ENCODE measurements at places on chromosomes 7 and 10. TPM values are rescaled to one million over a fixed set of nuclear protein-coding genes. Genes with fewer than 3 reads are reported as not detected.

Gene TRIM24
- 14.3 TPM for total RNA-seq

Gene IL2RA
- 59.2 TPM for total RNA-seq

Gene ITPRIP
- 47.1 TPM for total RNA-seq

Gene LARP4B
- total RNA-seq, result 72.9 TPM

Gene SLC26A4
- 0.35 TPM for total RNA-seq

Gene APBB1IP
- total RNA-seq, result 77.1 TPM

Gene PRKAR2B
- total RNA-seq, result 3.5 TPM

Gene UPK3BL2
- total RNA-seq, result 84.2 TPM

Gene SPDYE18
- total RNA-seq, result 0.60 TPM

Gene FAM25A
- not detected for total RNA-seq

Gene FXYD4
- total RNA-seq, result not detected

Gene CYP3A7
- total RNA-seq, result not detected

Gene CDK1
- 0.67 TPM for total RNA-seq

Gene PNLIP
- total RNA-seq, result not detected

DNA sequence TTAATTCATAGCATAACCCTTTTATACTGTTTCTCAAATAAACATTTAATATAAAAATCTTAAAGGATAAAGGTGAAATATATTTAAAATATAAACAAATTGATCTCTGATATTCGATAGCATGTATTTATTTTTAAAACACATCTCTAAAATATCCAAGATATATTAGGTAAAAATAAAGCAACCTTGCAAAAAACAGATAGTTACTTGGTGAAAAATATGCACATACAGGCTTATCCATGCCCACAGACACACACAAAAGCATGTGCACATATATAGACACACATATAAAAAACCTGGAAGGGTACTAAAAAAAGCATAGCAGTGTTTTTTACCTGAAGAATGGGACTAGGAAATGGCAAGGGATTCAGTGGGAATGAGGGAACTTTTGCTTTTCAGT lies 19.8 kb downstream of the POT1 start:
- DNase-seq, result no peak
- peaks cover 5% of the 10 kb centered on the region for H3K4me1 ChIP-seq
- H3K27me3 ChIP-seq, result no peaks in the 10 kb centered on the region
- no peaks in the 10 kb centered on the region for H3K36me3 ChIP-seq
- no peak overlapping the region for H3K27ac ChIP-seq

- H3K27me3 ChIP-seq, result peaks cover 17% of the 10 kb centered on the region
- no peak for DNase-seq
- no peak overlapping the region for H3K4me3 ChIP-seq
These were observed 4.7 kb downstream of the GDF2 start for GRCh38 chr10:47326927-47327330.

DNA sequence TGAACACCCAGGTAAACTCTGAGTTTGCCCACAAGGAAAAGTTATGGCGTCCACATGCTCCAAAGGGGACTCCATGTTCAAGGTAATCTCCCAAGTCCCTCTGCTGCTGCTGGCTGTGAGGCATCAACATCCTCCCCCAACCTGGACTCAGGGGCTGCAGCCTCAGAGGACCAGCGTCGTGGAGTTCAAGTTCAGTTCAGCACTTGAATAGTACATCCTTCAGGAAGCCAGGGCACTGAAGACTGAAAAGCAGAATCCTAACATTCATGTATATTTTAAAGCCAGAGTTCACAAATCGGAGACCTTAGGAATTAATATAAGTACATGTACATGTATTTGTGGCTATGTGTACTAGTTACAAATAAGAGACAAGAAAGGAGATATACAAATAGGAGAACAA lies 90.4 kb downstream of the PTPRE start:
- no peaks in the 10 kb centered on the region for H3K36me3 ChIP-seq
- H3K27me3 ChIP-seq, result peaks cover 35% of the 10 kb centered on the region
- no peak for DNase-seq
- H3K4me1 ChIP-seq, result no peaks in the 10 kb centered on the region

DNA sequence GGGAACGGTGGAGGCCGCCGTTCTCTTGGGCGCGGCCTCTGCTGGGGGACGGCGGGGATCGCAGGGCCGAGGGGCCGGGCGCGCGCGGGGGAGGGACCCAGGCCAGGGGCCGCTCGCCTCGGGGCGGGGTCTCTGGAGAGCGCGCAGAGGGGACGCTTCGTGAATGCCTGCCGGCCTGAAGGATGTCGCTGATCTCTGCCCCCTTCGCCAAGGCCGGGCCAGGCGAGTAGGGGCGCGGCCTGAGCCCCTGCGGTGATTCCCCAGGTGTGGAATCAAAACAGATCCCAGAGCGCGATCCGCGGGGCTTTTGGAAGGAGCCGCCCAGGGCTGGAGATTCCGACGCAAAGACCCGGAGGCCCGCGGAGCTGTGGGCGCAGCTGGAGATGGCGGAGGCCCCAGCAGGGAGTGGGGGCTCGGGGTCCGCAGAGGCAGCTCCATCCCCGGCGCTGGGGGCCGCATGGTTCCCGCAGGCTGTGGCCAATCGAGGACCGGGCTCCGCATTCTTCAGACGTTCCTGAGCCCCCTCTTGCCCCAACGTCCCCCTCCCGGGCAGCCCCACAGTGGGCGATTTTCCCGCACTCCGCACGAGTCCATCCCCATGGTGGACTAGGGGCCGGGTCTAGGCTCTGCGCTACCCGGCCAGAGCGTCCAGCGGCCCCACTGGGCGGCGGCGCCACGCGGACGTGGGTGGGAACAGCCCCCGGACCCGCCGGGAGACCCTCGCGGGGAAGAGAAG lies 166.0 kb downstream of the ACTR3B start:
- H3K27ac ChIP-seq, result no peak overlapping the region
- peaks cover 4% of the 10 kb centered on the region for H3K36me3 ChIP-seq
- no peaks in the 10 kb centered on the region for H3K4me1 ChIP-seq

DNA sequence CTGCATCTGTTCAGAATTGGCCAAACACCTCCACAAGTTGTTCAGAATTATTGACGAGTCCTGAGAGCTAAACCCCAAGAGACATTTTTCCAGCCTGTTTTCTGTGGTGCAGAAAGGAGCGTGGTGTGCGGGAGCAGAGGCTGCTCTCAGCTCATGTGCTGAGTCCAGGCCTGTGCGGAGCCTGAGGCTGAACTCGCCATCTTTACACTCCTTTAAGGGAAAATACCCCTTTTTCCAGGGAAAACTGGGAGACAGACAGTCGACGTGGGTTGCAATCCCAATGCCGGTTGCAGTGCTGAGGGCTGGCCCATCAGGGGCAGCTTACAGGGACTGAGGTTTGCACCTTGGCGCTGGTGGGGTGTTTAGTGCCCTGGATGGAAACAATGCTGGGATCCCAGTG lies 112.2 kb downstream of the ADARB2 start:
- H3K27me3 ChIP-seq, result peaks cover 14% of the 10 kb centered on the region
- H3K4me3 ChIP-seq, result no peak overlapping the region
- H3K27ac ChIP-seq, result no peak overlapping the region

GRCh38 chr10:34759161-34759836 lies 55.8 kb downstream of the PARD3 start:
- no peaks in the 10 kb centered on the region for H3K4me1 ChIP-seq
- no peak overlapping the region for H3K27ac ChIP-seq
- H3K4me3 ChIP-seq, result no peak overlapping the region
- H3K27me3 ChIP-seq, result peaks cover 29% of the 10 kb centered on the region

GRCh38 chr10:66803174-66803573 lies 122.7 kb upstream of the LRRTM3 start:
- H3K4me1 ChIP-seq, result no peaks in the 10 kb centered on the region
- H3K27me3 ChIP-seq, result no peaks in the 10 kb centered on the region
- no peak for DNase-seq

GRCh38 chr10:96342402-96342801 lies 16.4 kb downstream of the OPALIN start:
- peaks cover 37% of the 10 kb centered on the region for H3K27me3 ChIP-seq
- H3K4me3 ChIP-seq, result no peak overlapping the region
- peaks cover 6% of the 10 kb centered on the region for H3K4me1 ChIP-seq
- DNase-seq, result no peak
- H3K36me3 ChIP-seq, result no peaks in the 10 kb centered on the region

DNA sequence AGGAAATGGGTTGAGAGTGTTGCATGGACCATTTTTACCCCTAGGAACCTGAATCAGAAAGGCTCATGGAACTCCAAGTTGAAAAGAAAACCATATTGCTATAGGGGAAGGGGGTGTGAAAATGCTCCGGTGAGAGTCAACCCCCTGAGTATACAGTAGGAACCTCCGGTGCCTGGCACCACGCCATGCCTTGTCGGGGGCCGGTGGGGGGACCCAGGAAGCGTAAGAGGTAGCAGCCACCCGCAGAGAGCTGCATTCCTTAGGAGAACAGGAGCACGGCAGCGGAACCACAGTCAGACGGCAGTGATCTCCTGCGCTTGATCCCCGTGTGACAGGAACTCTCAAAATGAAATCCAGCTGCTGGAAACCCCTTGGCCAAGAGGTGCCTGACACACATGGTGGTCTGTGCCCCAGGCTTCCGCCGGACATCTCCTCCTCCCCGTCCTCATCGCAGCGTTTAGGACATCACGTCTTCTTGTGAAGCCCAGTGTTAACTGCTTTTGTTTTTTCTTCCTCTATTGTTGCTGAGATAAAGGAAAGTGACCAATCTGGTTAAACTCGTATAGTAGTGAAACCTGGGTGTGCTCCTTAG lies 186.8 kb downstream of the CELF2 start:
- peak overlapping the region; percentile 96 for H3K27ac ChIP-seq
- peak overlapping the region; percentile 43 for H3K4me3 ChIP-seq
- peaks cover 86% of the 10 kb centered on the region for H3K4me1 ChIP-seq
- DNase-seq, result no peak

DNA sequence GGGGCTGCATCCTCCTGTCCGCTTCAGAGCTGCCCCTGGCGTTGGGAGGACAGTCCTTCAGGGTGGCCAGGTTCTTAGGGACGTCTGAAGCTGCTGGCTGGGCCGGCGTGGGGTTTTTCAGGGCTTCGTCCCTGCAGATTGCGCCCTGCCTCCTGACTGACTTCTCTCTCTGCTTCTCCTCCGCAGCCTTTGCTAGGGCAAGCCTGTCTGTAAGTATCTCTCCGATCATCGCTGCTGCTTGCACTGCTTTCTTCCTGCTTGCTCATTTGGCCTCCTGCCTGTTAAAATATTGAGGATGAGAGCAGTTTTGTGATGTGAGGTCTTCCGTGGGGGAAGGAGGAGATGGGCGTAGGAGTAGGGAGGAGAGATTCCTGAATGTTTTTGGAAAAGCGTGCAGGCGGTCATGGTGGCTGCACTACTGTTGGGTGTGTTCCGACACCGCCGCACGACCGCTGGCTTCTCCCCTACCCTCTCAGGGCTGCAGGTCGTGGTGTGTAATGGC lies 25.3 kb downstream of the PFKFB3 start:
- peaks cover 11% of the 10 kb centered on the region for H3K36me3 ChIP-seq
- peak overlapping the region; percentile 41 for H3K27ac ChIP-seq
- no peaks in the 10 kb centered on the region for H3K27me3 ChIP-seq
- no peak for DNase-seq
- H3K4me1 ChIP-seq, result peaks cover 6% of the 10 kb centered on the region

- no peak overlapping the region for H3K4me3 ChIP-seq
- H3K36me3 ChIP-seq, result peaks cover 3% of the 10 kb centered on the region
- no peak for DNase-seq
- H3K27ac ChIP-seq, result no peak overlapping the region
These were observed 5.9 kb downstream of the LRRC4 start for GRCh38 chr7:128025380-128025779.

- DNase-seq, result no peak
- H3K27me3 ChIP-seq, result peaks cover 40% of the 10 kb centered on the region
- H3K4me1 ChIP-seq, result peaks cover 4% of the 10 kb centered on the region
- no peak within 1 kb of the TSS for H3K27ac ChIP-seq
These were observed at the start of gene MYO3A for GRCh38 chr10:25933653-25934608. TSS of gene MYO3A (plus strand) at chr10:25934229. CDS start at chr10:25952111, 17,882 bp downstream.

- no peak for DNase-seq
- H3K27ac ChIP-seq, result no peak overlapping the region
- H3K4me3 ChIP-seq, result no peak overlapping the region
These were observed 19.7 kb downstream of the OIT3 start for GRCh38 chr10:72913287-72913686.

- no peak for DNase-seq
- H3K27me3 ChIP-seq, result peaks cover 6% of the 10 kb centered on the region
- no peak overlapping the region for H3K27ac ChIP-seq
- H3K4me3 ChIP-seq, result no peak overlapping the region
These were observed 161.8 kb downstream of the SKIDA1 start for GRCh38 chr10:21363731-21364104.

DNA sequence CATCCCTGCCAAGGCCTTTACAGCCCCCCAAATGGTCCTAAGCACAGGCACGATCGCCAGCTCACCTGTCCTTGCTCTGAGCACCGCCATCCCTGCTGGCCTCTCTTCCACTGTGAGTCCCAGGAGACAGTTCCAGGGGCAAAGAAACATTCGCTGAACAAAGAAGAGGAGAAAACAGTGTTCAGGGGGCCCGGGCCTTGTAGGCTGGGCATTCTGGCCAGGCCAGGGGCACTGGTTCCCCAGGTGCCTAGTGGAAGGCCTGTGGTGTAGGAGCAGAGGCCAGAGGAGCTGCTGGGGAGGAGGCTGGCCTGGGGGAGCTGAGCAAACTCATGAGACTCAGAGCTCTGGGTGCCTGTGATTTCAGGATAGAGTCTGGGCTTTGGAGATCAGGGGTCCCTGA lies 22.6 kb downstream of the AQP1 start:
- DNase-seq, result no peak
- H3K27me3 ChIP-seq, result peaks cover 33% of the 10 kb centered on the region
- H3K4me1 ChIP-seq, result no peaks in the 10 kb centered on the region
- no peak overlapping the region for H3K27ac ChIP-seq
- no peaks in the 10 kb centered on the region for H3K36me3 ChIP-seq

- H3K27me3 ChIP-seq, result no peaks in the 10 kb centered on the region
- H3K36me3 ChIP-seq, result no peaks in the 10 kb centered on the region
- no peaks in the 10 kb centered on the region for H3K4me1 ChIP-seq
- H3K27ac ChIP-seq, result no peak overlapping the region
- H3K4me3 ChIP-seq, result no peak overlapping the region
These were observed 219.7 kb downstream of the EBF3 start for GRCh38 chr10:129744134-129745111.

GRCh38 chr10:24483701-24484100 lies 240.0 kb downstream of the ARHGAP21 start:
- no peak overlapping the region for H3K4me3 ChIP-seq
- H3K27ac ChIP-seq, result peak overlapping the region; percentile 85
- no peak for DNase-seq
- peaks cover 15% of the 10 kb centered on the region for H3K27me3 ChIP-seq
- peaks cover 18% of the 10 kb centered on the region for H3K4me1 ChIP-seq

DNA sequence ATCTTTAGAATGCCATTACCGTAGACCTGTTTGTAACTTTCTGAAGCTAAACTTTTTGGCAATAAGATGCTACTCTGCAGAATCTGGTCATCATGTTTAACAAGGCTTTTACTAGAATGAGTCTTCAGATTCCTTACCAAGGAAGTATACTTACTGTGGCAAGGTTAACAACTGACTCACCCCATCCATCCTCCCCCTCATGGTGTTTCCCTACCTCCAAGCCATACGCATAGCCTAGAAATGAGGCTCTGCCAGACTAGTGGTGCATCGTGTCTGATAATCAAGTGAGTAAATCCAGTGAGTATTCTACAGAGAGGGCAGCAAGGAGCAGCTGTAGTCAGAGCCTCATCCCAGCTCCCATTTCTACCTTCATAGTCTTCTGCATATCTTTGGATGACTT lies 223.6 kb downstream of the IPMK start:
- no peak overlapping the region for H3K27ac ChIP-seq
- no peak overlapping the region for H3K4me3 ChIP-seq
- H3K36me3 ChIP-seq, result no peaks in the 10 kb centered on the region

- no peak overlapping the region for H3K4me3 ChIP-seq
- H3K27me3 ChIP-seq, result peaks cover 46% of the 10 kb centered on the region
- H3K36me3 ChIP-seq, result peaks cover 3% of the 10 kb centered on the region
- no peak overlapping the region for H3K27ac ChIP-seq
- DNase-seq, result no peak
These were observed 60.7 kb upstream of the PFKP start for GRCh38 chr10:3006607-3007006.

All from T-helper 17 cell (primary cell).